AG09309 (cell line): ENCODE measurements at places on chromosomes 4 and X.

DNA sequence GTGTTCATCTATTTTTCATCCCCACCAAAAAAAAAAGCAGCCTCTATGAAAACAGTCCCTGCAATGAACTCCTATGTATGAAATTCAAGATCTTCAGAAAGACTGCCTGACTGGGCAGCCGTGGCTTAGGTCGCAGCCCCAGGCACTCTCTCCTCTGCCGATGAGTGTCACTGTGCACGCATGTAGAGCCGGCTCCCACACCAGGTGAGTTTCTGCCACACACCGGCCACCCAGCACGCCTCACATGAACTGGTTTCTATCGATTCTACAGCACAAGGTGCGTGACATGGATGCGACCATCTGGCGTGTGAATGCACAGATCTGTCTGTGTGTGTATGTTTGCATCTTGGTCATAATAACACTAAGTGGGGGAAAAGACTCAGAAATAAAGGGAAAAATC, 140.4 kb downstream of the AFAP1 start:
- no peak for DNase-seq

- DNase-seq, result no peak
These were observed 297.4 kb upstream of the SFRP2 start for GRCh38 chr4:154086247-154086646.

GRCh38 chr4:142607976-142608375, 238.1 kb downstream of the INPP4B start:
- DNase-seq, result no peak

- DNase-seq, result no peak
These were observed 2.3 kb downstream of the XKRX start for GRCh38 chrX:100926453-100926852.

DNA sequence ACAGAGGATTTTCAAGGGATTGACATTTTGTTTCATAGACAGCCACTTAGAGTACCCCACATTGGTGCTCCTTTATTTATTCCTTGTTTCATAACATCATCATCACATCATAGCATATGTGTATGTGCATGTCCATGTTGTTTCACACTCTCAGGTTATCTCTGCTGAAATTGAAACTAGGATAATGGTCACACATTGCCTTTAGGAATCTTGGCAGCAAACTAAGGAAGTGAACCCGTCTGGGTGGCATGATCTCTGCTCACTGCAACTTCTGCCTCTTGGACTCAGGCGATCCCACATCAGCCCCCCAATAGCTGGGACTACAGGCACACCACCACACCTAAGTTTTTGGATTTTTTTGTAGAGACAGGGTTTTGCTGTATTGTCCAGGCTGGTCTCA, 234.2 kb upstream of the ANKRD50 start:
- no peak for DNase-seq

DNA sequence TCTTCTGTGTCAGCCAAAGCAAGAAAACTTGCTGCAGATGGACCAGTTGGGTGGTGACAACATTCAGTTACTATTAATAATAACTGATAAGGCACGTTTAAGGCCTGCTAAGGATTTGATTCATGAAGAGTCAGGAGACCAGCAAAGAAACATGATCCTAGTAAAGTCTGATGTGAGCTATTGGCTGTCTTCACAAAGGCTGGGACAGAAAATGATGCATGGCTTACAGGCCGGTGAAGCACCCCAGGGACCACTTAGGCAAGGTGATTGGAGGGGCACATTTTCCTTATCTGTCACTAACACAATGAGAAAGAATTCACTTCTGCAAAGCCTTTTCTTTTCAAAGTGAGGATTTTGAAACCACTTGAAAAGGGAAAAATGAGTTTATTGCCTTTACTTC, 65.4 kb upstream of the TRPC3 start:
- DNase-seq, result no peak

- no peak for DNase-seq
These were observed 1.5 kb downstream of the ARAP2 start for GRCh38 chr4:36242629-36243354.
